Tibial nerve (tissue), 4 donors: ENCODE measurements at places on chromosomes 1 and 21.

- DNase-seq, result peak; percentile 85
These were observed 1.8 kb downstream of the RHOC start for GRCh38 chr1:112704934-112705627.

DNA sequence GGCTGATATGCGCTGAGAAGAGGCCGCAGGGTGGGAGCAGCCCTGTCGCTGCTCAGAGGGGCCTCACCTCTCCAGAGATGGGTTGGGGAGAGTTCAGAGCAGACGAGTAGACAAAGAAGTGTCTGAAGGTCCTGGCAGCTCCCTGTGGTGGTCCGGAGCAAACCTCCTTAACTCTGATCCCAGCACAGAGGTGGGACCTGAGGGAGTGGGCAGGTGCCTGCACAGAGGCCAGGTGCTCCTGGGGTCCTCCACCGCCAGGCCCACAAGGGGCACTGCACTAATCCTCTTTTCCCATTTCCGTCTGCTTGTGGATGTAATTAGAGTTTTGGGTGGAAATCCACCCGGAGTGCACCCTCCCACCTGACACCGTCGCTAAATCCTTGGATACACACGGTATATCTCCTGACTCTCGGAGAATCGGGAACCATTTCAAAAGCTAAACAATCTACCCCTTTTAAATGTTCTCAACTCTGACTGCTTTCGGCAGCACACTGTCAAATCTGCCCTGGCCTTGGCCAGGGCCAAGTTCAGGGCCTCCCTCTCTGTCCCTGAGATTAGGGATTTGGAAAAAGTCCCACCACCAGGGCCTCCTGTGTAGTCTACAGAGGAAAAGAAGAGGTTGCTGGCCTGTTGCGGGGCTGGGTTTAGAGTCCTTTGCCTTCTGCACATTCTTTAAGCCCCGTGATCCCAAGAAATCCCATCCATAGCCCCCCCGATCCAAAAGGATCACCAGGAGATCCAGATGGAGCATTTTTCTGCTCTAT lies 22.4 kb downstream of the CASZ1 start:
- DNase-seq, result no peak

DNA sequence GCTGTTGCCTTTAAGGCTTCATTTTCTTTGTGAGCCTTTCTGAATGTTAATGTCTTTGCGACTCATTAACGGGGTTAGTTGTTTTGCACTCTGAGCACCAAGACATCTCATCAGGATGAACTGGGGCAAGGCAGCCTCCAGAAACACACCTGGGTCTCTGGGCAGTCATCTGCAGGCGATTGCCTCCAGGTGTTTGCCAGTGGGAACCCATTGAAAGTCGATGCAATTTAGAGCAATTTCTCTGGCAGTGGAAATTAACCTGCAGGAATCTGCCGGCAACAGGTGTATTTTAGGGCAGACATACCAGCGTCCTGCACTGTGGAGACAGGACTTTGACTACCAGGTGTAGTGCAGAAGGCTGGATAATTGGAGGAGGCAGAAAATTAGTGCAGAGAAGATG lies 661.0 kb upstream of the PTBP2 start:
- no peak for DNase-seq

- DNase-seq, result no peak
These were observed 50.3 kb downstream of the LEPR start for GRCh38 chr1:65470766-65471165.

GRCh38 chr1:9816199-9816598 lies 7.6 kb downstream of the CLSTN1 start:
- DNase-seq, result no peak

- no peak for DNase-seq
These were observed 29.7 kb upstream of the GRIK3 start for GRCh38 chr1:37064039-37064438.
